CD4-positive, alpha-beta T cell treated with Interleukin-1 beta for 1 hour (primary cell): ENCODE measurements at places on chromosomes 13 and 19.

GRCh38 chr19:27972291-27973040 is 1240.5 kb downstream of the UQCRFS1 start:
- DNase-seq: no peak

GRCh38 chr13:38866649-38867048 is 124.0 kb downstream of the STOML3 start:
- no peak for DNase-seq

- DNase-seq: no peak
Observed at GRCh38 chr13:54029720-54030119, 1001.1 kb downstream of the OLFM4 start.

GRCh38 chr13:109869312-109870237 is 83.2 kb upstream of the IRS2 start:
- peak; percentile 1 for DNase-seq

GRCh38 chr13:99542788-99543406 is 41.6 kb downstream of the TM9SF2 start:
- peak; percentile 70 for DNase-seq

- DNase-seq: no peak
Observed at GRCh38 chr19:53980539-53981375, 10.7 kb upstream of the CACNG6 start.

DNA sequence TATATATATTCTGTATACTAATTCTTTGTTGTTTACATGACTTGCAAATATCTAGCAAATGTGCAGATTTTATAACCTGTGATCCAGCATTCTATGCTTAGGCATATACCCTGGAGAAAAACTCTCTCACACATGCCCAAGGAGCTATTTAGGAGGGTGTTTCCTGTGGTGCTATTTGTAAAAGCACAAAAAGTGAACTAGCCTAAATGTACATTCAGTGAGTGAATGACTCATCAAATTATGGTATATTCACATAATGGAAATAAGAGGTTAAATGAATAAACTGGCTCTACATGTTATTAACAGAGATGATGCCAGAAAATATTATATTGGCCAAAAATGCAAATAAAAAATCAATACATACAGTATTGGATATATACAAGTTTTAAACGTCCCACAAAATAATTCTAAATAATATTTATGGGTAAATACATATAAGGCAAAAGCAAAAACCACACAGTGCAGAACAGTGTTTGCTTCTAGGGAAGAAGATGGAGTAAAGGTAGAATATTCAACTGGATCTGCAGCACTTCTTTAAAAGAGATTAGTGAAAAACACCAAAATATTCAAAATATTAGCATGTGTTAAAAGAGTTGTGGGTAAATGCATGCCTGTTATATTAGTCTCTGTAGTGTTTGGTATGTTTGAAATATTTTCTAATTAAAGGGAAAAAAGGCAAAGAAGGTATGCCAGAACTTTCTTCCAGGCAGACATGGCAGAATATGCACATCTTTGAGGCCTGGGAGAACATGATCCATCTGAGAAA is 344.7 kb downstream of the KLF5 start:
- DNase-seq: no peak

DNA sequence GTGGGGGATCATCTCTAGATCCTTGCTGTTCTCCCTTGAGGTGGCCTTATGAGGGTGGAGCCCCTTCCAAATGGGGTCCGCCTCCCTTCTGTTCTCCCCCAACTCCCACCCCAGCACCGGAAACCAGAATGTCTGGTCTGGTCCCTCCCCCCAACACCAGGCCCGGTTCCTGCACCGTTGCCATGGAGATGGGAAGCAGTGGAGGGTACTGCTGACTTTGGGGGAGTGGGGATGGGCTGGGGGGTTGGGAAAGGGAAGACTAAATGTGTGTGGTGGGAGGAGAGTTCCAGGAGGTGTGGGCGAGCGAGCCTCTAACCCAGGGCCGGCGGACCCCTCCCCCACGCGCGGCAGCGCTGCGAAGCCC is 1.7 kb downstream of the SHANK1 start:
- no peak for DNase-seq

DNA sequence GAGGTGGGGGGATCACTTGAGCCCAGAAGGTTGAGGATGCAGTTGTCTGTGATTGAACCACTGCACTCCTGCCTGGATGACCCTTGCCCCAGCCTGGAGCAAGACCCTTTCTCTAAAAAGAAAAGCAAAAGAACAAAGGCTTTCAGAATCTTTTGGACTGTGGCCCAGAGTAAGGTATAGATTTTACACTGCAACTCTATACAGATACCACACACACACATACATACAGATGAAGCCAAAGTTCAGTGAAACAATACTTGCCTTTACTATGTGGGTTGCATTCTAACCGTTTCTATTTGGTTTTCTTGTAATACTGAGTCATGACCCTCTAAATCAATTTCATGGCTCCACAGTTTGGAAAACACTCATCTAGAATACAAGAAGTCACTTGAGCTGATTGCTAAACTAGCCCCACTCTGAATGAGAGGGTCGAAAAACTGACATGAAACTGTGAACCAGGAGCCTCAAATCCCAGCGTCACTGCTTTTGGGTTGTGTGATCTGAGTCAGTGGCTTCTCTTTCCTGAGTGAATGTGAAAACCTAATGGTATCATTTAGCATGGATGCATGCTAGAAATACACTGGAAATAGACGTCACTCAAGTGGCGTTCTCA is 756.1 kb downstream of the UQCRFS1 start:
- DNase-seq: no peak

DNA sequence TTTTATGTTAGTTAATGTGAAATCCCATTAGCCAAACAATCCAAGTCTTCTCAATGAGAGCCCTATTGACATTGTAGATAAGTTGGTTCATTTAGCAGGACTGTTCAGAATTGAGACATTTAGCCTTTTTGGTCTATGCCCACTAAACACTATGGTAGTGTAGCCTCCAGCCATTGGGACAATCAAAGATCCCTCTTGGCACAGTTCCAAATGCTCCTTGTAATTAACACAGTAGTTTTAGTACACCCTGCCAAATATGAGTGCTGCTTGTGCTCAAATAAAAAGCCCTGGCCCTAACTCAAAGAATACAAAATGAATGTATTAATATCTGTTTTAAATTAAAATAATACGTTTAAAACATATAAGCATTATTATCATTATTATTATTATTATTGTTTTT is 15.4 kb upstream of the FAM216B start:
- DNase-seq: no peak

- peak; percentile 20 for DNase-seq
Observed at GRCh38 chr19:42441049-42441445, 1.7 kb downstream of the CXCL17 start.

DNA sequence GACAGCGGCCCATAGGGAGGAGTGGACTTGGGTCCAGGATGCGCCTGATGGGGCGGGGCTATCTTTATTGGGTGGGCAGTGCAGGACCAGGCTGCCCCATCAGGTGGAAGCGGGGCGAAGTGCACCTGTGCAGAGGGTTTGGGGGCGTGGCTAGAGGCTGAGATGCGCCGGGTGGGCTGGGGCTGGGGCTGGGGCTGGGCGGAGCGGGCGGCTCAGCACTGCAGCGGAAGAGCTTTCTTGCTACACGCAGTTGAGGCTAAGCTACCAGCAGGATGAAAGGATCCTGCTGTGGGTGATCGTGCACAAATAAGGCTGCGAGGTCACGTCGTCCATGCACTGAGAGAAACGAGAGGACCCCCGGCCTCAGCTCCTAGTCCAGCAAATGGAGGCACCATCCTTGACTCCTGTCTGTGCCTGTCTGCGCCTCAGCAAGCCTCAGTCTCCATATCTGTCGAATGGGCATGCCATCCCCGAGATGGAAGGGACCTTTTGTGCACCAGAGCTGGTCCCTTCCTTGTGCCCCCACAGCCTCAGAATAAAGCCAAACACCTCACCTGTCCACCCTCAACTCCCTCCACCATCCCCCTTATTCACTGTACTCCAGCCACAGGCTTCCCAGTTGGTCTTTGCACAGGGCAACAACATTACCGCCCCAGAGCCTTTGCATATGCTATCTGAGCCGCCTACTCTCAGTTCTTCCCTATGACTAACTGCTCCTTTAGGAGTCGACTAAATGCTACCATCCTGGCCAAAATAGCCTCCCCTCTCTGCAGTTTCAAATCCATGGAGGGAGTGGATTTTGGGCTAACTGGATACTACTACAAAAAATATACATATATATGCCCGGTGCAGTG is 21.0 kb upstream of the HOMER3 start:
- no peak for DNase-seq

DNA sequence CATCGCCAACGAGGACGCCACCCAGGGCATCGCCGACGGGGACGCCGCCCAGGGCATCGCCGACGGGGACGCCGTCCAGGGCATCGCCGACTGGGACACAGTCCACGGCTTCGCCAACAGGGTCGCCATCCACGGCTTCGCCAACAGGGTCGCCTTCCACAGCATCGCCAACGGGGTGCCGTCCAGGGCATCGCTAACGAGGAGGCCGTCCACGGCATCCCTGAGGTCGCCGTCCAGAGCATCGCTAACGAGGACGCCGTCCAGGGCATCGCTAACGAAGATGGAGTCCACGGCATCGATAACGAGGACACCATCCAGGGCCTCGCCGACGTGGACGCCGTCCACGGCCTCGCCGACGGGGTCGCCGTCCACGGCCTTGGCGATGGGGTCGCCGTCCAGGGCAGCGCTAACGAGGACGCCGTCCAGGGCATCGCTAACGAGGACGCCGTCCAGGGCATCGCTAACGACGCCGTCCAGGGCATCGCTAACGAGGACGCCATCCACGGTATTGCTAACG is 947.8 kb downstream of the TUBA3C start:
- no peak for DNase-seq

GRCh38 chr19:2083174-2083854 is 12.8 kb downstream of the MOB3A start:
- DNase-seq: peak; percentile 74

DNA sequence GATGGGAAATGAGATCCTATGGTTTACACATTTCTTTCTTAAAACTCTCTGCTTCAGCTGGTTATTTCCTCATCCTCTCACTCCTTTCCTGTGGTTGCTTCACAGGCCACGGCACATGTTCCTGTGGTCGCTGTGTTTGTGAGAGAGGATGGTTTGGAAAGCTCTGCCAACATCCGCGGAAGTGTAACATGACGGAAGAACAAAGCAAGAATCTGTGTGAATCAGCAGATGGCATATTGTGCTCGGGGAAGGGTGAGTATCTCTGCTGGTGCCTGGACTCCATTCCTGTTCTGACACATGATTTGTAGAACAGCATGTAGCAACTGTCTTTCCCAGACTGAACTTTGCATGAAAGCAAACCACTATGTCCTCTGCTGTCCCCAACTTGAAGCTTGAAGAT is 254.2 kb downstream of the ITGBL1 start:
- DNase-seq: peak; percentile 3

- DNase-seq: peak; percentile 49
Observed at GRCh38 chr13:46593398-46593797, 40.4 kb downstream of the LRCH1 start.

- peak; percentile 76 for DNase-seq
Observed at GRCh38 chr13:50909605-50910484, at the start of gene RNASEH2B. Gene RNASEH2B, plus strand, starts transcription at chr13:50909791. Its CDS starts 286 bp downstream, at chr13:50910077.

DNA sequence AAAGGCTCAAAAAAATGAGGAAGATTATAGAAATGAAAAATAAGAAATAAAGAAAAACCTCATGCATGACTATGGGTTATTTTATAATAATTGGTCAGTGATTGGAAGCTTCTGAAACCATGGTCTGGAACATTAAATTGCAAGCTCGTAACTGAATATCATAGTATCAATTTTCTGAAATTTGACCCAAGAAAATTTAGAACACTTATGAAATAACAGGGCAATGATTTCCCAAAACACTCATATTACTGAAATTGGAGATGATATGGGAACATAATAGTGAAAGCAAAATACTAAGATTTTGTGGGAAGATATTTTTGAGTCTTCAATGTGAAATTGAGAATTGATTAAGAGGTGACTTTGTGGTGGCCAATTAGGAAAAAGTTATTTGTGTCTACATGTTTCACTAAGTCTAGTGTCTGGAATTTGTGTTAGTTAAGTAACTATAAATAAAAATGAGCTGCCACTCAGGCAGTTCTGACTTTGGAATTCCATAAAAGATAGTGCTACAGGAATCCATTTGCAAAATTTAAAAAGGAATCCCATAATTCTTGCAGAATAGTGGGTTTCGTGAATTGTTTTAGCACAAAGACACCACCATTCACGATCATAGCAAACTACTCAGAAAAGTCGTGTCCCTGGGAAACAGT is 603.0 kb downstream of the LMO7 start:
- no peak for DNase-seq

DNA sequence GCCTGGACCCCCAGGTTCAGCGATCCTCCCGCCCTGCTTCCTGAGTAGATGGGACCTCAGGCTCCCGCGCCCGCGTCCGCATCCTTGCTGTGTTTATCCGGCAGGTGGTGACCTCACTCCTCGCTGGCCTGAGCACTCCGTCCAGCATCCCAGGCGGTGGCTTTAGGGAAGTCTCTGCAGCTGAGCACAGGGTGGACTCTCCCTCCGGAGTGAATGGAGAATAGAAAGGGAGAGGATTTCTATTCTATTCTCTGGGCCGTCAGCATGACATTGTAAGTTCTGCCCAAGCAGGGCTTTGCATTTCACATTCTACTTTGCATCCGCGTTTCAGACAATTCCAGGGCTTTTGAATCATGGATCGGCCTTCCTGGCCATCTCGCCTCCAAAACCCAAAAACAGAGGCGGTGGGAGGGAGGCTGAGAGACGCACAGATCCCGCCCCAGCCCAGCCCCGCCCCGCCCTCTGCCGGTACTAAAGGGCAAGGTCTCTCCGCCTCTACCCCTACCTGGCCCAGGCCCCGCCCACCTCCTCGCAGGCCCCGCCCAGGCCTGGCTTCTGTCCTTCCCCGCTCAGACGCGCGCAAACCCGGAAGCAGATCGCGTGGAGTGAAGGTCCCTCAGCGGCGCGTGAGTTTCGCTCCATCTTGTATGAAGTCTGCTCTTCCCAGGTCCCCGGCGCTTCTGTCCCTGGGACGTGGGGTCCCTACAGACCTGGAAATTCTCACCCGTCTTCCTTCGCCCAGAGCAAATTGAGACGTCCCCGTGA is at the start of gene ZNF525:
TSS of gene ZNF525 (plus strand) at position 572 of the 765 bp plus-strand sequence. CDS start 6,577 bp downstream, outside the sequence.
- DNase-seq: peak; percentile 97

DNA sequence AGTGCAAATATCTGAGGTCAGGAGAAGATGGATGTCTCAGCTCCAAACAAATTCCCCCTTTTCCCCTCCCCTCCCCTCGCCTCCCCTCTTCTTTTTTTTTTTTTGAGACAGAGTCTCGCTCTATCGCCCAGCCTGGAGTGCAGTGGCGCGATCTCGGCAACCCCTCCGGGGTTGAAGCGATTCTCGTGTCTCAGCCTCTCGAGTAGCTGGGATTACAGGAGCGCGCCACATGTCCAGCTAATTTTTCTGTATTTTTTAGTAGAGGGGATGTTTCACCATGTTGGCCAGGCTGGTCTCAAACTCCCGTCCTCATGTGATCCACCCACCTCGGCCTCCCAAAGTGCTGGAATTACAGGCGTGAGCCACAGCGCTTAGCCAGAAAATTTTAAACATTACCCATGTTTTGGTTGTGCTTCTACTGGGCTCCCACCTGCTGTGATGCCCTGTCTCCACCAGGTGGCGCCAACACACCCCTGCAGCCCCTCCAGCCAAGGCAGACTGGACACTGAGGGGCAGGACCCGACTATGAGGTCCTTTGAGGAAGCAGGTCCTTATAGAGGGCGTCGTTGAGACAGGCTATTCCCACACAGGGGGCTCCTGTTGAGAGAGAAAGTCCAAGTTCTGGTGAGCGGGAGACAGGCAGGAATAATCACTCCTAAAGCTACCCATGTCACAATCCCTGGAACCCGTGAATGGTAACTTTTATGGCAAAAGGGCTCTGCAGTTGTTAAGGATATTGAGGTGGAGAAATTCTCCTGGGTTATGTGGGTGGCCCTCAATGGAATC is 6.3 kb downstream of the ERICH4 start:
- DNase-seq: peak; percentile 72

GRCh38 chr13:94674609-94675348 is 37.6 kb downstream of the SOX21 start:
- no peak for DNase-seq

- no peak for DNase-seq
Observed at GRCh38 chr19:45597425-45598111, 4.4 kb downstream of the GPR4 start.
